ENCODE measurements at places on chromosomes 4 and X.

GRCh38 chr4:157014621-157015591, 43.3 kb upstream of the PDGFC start:
- DNase-seq, result no peak

DNA sequence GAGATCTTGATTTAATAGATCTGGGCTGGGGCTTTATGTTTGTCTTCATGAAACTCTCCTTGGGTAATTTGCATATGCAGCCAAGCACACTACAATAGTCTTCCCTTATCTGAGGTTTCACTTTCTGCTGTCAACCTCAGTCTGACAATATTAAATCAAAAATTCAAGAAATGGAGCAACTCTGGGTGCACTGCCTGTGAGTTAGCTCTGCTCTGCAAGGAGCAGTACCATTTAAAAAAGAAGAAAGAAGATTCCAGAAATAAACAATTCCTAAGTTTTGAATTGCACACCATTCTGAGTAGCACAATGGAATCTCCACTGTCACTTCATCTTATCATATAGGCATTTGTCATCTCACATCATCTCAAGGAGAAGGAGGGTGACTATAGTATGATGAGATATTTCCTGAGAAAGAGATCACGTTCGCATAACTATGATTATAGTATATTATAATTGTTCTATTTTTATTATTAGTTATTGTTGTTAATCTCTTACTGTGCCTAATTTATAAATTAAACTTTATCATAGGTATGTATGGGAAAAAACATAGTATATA, 9.4 kb downstream of the FNIP2 start:
- no peak for DNase-seq

DNA sequence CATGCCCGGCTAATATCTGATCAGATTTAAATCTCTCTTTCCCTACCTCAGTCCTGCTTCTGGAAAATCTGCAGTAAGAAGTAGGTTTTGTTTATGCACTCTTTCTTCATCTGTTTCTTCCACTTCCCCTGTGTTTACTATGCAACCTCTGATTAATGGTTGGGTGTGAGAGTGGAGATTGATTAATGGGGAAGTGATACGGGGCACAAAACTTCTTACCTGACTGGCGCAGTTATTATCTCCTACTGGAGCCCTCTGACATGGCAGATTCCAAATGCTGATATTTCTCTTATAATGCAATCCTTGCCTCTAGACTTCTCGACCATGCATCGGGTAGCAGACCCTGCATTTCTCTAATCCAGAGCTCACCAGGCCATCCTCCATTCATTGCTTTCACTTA, 60.2 kb upstream of the HPGD start:
- DNase-seq, result no peak

DNA sequence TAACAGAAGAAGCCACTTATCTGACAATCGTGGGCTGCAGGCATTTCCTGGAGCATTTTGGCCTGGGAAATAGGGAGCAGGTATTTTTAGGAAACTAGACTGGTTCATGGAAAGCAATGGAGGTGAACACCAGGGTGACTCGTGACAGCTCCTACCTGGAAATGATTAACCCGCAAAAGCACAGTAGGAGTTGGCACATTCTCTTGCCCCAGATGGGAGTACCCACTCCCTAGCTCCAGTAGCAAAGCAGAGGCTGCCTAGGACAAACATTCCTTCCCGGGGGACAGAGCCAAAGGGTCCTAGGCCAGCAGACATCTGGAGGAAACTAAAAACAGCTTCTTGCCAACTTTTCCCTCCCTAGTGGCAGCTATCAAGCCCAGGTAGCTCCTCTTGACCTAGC, 29.0 kb downstream of the RTL5 start:
- no peak for DNase-seq

DNA sequence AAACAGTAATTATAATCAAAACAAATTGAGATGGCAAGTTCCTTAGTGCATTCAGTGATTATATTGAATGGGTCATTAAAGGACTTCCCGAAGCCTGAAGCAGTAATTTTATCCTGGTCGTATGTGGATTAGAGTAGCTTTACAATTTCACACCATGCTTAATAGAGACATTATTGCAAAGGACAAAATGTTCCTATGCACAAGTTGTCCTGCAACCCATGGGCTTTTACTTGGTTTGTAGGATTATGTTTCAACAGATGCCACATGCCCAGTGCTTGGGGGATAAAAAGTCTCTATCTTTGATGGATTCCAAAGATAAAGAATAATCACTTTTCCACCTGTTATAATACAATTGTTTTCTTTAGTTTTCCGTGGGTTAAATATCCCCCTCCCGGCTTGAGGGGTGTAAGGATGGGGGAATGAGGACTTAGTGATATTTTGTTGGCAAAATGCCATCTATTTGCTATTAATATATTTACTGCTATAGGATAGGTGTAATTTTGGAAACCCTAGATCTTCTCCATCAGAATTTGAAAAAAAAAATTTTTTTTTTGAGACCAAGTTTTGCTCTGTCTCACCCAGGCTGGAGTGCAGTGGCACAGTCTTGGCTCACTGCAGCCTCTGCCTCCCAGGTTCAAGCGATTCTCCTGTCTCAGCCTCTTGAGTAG, 156.5 kb upstream of the ETNPPL start:
- no peak for DNase-seq

GRCh38 chrX:41923978-41924683, 777 bp upstream of the CASK start:
- peak; percentile 26 for DNase-seq

GRCh38 chr4:109560687-109561461, 828 bp downstream of the MCUB start:
- peak; percentile 18 for DNase-seq

- DNase-seq, result peak; percentile 37
These were observed 2.3 kb downstream of the FRMPD3 start for GRCh38 chrX:107451731-107452130.

DNA sequence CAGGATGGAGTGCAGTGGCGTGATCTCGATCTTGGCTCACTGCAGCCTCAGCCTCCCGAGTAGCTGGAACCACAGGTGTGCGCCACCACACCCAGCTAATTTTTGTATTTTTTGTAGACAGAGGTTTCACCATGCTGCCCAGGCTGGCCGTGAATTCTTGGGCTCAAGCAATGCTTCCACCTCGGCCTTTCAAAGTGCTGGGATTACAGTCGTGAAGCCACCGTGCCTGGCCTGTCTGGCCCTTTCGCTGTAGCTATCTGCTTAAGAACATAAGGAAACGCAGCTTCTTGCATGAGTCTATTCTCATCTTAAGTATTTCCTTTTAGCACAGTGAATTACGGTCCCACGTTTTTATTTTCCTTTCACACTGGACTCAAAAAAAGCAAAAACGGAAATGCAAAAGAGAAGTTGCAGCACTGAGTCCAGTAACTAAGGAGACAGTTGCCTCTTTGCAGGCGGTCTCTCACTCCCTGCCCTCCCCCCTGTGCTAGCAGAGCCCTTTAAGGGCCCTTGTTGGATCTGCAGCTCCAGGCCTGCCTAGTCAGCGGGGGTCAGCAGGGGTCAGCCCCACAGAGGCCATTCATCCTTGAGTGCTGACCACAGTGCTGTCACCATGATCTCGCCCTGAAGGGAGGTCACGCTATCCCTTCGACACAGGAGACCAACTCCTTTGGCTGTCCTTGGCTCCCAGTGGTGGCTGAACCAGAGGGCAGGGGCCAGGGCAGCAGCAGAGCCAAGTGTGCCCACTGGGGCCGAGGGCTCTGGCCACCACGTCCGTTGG, 21.8 kb upstream of the TBC1D14 start:
- no peak for DNase-seq

DNA sequence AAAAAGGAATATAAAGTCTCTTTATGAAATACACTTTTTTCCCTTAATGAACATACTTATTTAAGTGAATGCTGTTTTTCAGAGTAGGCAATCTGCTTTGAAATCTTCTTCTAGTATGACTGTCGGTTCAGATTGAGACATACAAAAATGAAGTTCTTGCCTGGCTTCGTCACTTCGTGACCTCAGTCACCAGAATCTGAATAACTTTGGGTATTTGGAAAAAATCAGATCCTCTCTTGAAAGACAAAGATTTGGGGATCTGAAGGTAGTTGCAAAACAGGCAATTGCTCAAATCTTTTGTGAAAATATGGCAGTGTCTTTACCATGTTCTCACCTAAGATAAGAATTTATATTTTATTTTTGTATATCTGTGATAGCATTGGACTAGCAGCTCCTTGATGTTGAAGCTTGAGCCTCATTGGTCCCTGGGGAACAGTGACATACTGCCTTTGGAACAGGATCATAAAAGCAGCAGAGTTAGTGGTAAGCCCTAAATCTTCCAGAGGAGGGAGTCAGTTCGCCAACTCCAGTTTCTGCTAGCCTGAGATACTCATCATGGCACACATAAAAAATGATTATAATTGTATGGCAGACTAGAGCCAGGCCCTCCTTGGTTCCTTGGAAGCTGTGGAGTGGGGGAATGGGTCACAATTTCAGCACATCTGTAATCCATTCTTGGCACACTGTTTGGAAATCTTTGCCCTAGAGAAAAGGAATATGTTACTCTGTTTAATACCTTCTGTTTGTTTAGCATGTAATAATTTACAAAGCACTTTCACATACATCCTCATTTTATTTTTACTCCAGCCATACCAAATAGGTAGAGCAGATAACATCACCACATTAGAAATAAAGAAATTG, 5.0 kb downstream of the ARFIP1 start:
- no peak for DNase-seq

- no peak for DNase-seq
These were observed 3.7 kb upstream of the SH3TC1 start for GRCh38 chr4:8195431-8195830.

- DNase-seq, result no peak
These were observed 51.5 kb downstream of the SLC9A7 start for GRCh38 chrX:46707274-46707965.

DNA sequence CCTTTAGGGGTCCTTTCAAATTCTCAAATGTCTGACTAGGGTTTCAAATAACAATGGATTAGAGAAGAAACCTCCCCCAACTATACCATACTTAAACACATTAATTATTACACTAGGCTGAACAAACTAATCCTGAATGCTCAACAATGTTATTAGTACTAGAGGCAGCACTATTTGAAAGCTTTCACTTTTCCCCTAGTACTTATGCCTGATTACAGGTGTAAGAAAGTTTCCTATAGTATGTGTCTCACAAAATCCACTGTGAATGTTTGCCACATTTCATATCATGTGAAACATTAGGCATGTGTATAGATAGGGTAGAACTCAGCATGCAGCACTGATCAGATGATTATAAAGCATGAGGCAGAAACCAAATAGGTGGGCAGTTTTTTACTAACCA, 336.2 kb downstream of the ZNF674 start:
- no peak for DNase-seq

GRCh38 chr4:20544645-20545044, 155.6 kb upstream of the PACRGL start:
- DNase-seq, result peak; percentile 14

- DNase-seq, result no peak
These were observed 37.6 kb upstream of the GLRA2 start for GRCh38 chrX:14491689-14492088.

GRCh38 chr4:1713003-1713851, 1.1 kb upstream of the SLBP start:
- no peak for DNase-seq

DNA sequence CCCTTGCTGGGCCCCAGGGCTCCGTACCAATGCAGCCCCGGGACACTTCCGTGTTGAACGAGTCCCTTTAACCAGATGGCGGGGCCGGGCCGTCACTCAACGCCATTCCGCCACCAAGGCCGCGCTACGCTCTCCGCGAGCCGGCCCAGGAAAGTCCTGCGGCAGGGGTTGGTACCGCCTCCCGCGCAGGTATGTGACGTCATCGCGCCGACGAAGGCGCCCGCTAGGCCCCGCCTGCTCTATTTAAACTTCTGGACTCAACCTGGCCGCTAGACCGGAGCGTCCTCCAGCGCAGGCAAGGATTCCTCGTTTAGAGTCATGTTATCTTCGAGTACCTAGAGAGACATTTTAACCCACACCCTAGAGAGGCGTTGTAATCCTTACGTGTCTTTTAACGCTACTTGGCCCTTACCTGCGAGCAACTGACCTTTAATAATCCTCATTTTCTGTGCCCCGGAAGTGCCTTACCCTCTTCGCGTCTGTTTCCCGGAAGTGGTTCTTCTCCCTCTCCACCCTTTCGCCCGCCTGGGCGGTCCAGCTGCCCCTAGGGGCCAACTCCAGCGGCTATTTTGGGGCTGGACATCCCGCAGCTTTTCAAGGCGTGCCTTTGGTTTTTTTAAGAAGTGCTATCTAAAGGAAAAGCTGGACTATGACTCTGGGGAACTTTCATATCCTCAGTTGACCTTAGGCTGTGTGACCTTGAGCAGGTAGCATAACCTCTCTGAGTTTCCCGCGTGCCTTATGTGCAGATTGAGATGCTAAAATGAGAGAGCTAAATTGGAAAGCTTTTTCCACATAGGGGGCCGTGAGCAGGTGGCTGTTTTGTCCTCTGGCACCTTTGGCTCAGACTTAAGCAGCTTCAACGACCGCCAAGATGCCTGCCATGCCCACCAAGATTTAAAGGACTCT, at the start of gene PNPLA4:
Gene PNPLA4 (minus strand): TSS at position 155 of the 909 bp plus-strand sequence. CDS start 1,294 bp downstream, outside the sequence.
- no peak for DNase-seq

- DNase-seq, result no peak
These were observed 71.0 kb downstream of the PJA1 start for GRCh38 chrX:69093960-69094871.

GRCh38 chrX:37667141-37667540, 18.4 kb upstream of the XK start:
- DNase-seq, result no peak

DNA sequence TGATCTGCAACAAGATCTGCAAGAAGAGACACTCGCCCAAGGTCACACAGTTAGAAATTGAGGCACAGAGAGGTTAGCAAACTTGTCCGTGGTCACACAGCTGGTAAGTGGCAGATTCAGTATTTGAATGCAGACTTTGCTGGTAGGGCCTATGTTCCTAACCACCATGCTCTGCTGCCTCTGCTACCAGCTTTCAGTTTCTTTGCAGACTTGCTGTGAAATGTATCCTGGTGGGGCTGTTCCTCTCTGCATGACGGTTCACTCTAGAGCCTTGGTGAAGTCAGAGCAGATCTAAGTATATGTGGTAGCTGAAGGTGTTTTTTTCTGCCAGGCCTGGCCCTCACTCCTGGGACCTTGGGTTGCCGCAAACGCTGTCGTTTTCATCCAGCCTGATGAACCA, 87.1 kb downstream of the BEND2 start:
- DNase-seq, result no peak

DNA sequence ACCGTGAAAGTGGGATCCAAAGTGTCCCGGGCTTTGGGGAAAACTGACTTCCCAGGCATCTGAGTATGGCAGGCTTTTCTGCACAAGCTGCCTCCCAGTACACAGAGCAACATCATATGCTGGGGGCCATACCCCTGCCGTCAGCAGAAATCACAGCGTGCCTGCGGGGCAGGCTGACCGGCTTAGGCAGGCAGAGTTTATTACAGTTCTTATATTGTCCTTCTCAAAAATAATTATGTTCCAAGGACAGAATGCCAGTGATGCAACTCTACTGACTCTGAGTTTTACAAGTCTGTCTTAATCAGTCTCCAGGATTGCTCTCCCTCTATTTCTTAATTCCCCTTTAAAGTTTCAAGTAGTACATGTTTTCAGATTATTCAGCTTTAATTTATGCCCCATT, 37.0 kb downstream of the IL21 start:
- no peak for DNase-seq

Measured in DMS79 treated with DMSO at 0.1 percent for 48 hours (cell line).